ENCODE measurements at places on chromosomes 4 and X. TPM values are rescaled to one million over a fixed set of nuclear protein-coding genes. Genes with fewer than 3 reads are reported as not detected.

GATA1 gene
- total RNA-seq, result not detected

FGF2 gene
- 20.7 TPM for total RNA-seq

BEND2 gene
- not detected for total RNA-seq

ADGRG2 gene
- not detected for total RNA-seq

RHOXF1 gene
- not detected for total RNA-seq

GRPEL1 gene
- 36.7 TPM for total RNA-seq

HTN1 gene
- total RNA-seq, result not detected

TMPRSS11D gene
- not detected for total RNA-seq

ZCCHC13 gene
- total RNA-seq, result not detected

CD40LG gene
- total RNA-seq, result not detected

OPHN1 gene
- total RNA-seq, result 3.0 TPM

FRMPD4 gene
- total RNA-seq, result 3.5 TPM

PPP2R2C gene
- total RNA-seq, result not detected

CLIC2 gene
- 1.3 TPM for total RNA-seq

TRIM60 gene
- total RNA-seq, result not detected

STAP1 gene
- not detected for total RNA-seq

HHIP gene
- total RNA-seq, result 2.8 TPM

NXF2B gene
- 0.02 TPM for total RNA-seq

MTNR1A gene
- not detected for total RNA-seq

SPATA4 gene
- not detected for total RNA-seq

NPY5R gene
- not detected for total RNA-seq

ITM2A gene
- total RNA-seq, result not detected

ADH6 gene
- total RNA-seq, result not detected

CHRDL1 gene
- total RNA-seq, result 177 TPM

PDGFRA gene
- total RNA-seq, result 0.62 TPM

ASMT gene
- total RNA-seq, result not detected

NOCT gene
- total RNA-seq, result 18.2 TPM

CTAG1B gene
- total RNA-seq, result not detected

NPY2R gene
- not detected for total RNA-seq

FANCB gene
- total RNA-seq, result 10.4 TPM

P2RY4 gene
- 0.15 TPM for total RNA-seq

CENPVL2 gene
- not detected for total RNA-seq

CXCL11 gene
- total RNA-seq, result 0.74 TPM

GRIA2 gene
- total RNA-seq, result not detected

DAPP1 gene
- 0.76 TPM for total RNA-seq

CHIC2 gene
- total RNA-seq, result 31.4 TPM

XG gene
- total RNA-seq, result 2.6 TPM

SLIT2 gene
- 8.1 TPM for total RNA-seq

MAGEB6B gene
- not detected for total RNA-seq

AIFM1 gene
- total RNA-seq, result 69.2 TPM

MAGT1 gene
- total RNA-seq, result 198 TPM

RAB40A gene
- total RNA-seq, result 0.07 TPM

SORCS2 gene
- not detected for total RNA-seq

MAGEA11 gene
- 0.42 TPM for total RNA-seq

IL3RA gene
- total RNA-seq, result not detected

CPLX1 gene
- not detected for total RNA-seq

OTC gene
- total RNA-seq, result not detected

HSFX1 gene
- 0.59 TPM for total RNA-seq

CCDC110 gene
- 1.7 TPM for total RNA-seq
